ENCODE measurements at places on chromosomes 7 and 10.

DNA sequence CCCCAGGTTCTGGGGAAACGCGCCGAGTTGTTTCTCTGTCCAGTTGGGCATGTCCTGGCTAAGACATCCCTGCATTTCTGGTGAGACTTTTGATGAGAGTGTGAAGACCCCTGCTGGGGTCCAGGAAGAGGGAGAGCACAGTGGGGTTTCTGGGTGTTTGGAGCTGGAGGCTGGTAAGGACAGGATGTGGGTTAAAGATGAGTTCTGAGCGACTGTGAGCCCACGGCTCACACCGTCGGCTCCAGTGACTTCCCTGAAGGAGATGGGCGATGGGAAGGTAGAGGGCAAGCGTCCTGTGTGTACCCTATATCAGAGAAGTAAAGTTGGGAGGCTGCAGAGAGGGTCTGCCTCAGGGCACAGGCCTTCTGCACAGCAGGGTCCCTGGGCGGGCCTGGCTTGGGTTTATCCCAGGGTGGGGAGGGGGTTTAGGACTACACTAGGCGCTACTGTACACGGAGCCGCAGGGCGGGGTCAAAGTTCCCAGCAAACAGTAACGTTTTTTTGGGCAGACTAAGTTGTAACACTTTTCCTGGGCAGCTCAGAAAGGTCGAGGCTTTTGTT, 3.6 kb downstream of the EMX2 start:
- no peak for DNase-seq

DNA sequence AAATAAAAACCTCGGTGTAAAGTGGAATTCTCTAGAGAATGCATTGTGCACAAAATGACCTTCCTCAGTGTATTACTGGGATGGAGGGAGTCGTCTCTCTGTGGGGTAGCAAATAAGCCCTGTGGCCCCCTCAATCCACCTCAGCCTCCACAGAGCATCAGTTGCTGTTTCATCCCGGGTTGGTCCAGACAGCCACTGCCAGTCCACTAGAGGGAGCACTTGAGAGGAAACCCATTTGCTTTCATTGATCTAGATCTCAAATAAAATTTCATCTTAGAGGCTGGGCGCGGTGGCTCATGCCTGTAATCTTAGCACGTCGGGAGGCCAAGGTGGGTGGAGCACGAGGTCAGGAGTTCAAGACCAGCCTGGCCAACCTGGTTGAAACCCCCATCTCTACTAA, 1128.7 kb downstream of the CNTNAP2 start:
- DNase-seq: peak; percentile 62

DNA sequence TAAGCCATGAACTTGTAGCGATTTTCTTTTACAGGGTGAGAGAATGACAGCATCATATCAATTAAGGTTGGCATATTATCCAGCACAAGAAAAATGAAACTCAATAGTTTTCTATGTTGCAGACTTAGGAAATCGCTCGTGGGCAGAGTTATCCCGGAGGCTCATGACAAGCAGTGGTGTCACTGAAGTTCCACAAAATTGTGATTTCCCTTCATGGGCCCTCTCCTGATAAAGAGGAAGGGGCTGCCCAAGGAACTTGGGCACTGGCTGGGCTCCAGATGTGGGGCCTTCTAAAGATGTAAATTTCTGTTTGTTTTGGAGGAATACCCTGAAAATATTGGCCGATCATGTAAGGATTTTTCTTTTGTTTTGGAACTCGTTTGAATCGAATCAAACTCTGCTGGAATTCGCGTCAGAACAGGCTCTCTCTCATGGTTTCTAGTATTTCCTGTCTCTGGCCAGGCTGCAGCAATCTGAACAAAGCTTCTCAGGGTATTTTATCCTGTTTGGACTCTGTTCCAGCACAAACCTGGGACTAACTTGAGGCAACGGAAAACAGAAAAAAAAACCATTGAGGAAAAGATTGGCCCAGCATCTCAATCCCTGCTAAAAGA, 340.6 kb upstream of the NRP1 start:
- DNase-seq: no peak

GRCh38 chr10:117673230-117674010, 130.9 kb downstream of the EMX2 start:
- DNase-seq: no peak

GRCh38 chr10:29007748-29008610, 280.9 kb upstream of the LYZL1 start:
- DNase-seq: no peak

DNA sequence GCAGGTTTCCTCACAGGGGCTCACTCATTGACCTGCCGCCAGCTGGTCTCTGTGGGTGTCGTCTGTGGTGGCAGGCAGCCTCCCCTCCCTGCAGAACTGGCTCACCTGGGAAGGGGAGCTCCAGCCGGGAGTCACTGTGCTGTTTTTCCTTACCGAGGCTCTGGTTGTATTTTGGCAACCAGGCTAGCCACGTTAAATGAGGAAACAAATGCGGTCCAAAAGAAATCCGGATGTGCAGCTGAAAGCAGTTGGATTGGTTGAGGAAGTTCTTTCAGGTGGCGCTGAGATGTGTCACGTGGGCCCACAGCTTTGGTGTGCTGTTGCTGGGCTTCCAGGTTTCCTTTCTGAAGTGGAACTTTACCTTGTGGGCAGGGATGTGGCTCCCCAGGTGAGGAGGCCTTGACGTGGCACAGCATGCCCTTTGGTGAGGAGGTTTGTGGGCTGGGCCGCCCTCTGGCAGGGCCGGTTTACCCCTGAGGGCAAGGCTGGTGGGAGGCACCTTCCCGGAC, 14.2 kb downstream of the MTURN start:
- DNase-seq: peak; percentile 28

DNA sequence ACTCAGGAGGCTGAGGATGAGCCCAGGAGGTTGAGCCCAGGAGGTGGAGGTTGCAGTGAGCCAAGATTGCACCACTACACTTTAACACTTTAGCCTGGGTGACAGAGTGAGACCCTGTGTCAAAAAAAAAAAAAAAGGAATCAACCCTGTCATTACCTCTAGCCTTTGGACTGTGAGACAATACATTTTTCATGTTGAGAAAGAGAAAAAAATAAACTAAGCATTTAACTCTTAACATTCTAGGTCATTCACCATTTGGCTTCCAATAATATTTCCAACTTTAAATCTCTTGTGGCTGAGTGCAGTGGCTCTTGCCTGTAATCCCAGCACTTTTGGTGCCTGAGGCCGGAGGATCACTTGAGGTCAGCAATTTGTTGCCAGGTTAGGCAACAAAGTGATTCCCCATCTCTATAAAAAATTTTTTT, 41.9 kb upstream of the TPST1 start:
- DNase-seq: no peak

All from suppressor macrophage (primary cell).